ENCODE measurements at places on chromosomes 2 and 18.

- DNase-seq = no peak
Observed at GRCh38 chr2:57182916-57183315, 863.7 kb upstream of the VRK2 start.

DNA sequence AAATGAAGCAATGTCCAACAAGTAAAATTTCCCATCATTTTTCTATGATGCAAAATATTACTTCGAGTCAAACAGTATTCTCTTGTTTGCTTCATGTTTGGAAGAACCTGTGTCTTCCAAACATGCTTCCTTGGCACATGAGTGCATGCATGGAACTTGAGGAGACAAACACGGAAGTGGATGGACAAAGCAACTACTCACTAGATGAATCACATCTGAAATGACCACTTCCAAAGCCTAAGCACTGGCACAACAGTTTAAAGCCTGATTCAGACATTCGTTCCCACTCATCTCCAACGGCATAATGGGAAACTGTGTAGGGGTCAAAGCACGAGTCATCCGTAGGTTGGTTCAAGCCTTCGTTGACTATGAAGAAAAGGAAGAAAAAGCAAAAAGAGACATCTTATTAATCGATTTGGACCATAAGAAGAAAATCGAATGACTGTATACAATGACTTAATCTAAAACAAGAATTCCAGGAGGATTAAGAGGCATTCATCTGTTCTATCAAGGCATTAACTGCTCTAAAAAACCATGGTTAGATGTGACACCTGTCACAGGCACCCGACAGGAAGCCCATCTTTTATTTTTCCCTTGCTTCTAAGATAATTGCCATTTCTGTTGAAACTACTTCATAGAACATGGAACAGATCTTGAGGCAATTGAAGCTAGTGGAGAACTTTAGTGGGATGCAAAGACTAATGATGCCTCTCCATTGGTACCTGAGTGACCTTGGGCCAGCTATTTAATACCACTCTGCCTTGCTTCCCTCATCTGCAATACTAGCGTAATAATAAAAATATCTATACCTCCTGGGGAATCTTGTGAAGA lies 56.0 kb downstream of the ATIC start:
- no peak for DNase-seq

DNA sequence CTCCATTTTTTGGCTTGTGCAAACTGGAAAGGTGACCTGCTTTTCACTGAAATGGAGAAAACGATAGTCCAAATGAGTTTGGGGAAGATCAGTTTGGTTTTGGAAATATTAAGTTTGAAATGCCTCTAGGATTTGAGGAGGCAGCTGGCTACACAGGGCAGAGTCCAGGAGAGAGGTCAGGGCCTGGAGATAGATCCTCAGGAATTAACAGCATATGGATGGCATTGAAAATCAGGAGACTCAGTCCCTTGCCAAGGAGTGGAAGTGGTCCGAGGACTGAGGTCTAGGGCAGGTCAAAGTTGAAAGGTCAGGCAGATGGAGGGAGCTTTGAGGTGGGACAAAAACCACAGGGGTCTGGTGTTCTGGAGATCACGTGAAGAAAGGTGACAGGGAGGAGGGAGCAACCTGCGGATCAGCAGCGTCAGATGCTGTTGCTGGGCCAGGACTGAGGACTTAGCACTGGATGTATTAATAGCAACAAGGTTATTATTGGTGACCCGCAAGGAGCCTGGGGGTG lies 83.7 kb downstream of the EIF2AK3 start:
- no peak for DNase-seq

DNA sequence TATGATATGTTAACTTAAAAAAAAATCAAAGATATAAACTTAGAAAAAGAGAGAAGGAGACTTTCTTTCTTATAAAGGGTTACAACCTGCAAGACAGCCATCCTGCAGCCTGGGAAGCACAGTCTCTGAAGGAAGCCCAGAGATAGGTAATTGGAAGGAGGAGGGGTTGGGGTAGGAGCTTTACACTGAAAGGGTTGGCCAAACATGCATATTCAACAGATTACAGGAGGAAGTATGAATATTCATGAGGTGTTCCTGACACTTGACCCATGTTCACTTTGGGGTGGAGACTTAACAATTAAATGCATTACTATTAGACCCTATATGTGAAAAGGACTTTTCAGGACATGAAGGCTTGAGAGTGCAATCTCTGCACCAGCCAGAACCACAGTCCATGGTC lies 71.7 kb upstream of the CDH2 start:
- no peak for DNase-seq

- DNase-seq = no peak
Observed at GRCh38 chr2:166436189-166436588, 57.9 kb downstream of the SCN7A start.

- no peak for DNase-seq
Observed at GRCh38 chr2:60447943-60448342, 105.5 kb downstream of the BCL11A start.

DNA sequence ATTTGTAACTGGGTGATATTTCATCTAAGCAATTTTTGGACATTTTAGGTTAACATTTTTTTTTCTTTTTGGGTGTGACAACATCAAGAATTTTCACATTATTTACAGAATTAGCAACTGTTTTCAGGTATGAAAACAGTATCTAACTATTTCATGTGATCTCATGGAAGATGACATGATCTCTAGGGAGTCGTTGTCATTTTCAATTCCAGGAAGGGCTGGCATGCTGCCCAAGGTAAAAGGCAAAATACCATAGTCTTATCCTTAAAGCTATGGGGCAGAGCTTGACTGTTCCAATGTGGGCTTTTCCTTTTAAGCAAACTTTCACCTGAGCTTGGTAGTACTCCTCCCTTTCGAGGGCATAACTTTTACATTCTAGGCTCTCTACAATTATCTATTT lies 443.7 kb downstream of the DSEL start:
- no peak for DNase-seq

GRCh38 chr2:162926501-162926900 lies 87.9 kb upstream of the KCNH7 start:
- peak; percentile 42 for DNase-seq

DNA sequence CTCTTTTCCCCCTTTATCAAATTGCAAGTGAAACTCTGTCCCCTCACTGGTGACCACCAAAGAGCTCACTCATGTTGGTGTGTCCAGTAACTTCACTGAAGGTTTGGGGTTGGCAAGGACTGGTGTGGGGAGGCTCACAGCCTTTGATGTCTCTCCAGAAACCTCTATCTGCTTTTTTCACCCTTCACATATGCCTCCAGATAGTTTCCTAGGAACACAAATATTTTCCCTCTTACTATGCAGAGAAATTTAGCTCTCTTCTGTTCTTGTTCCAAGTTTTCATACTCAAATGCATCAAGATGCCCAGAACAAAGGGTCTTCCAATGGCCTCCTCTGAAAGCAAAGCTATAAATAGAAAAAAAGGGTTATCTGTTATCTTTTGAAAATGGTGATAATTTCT lies 20.7 kb downstream of the DTNA start:
- no peak for DNase-seq

- DNase-seq = no peak
Observed at GRCh38 chr2:234666911-234667310, 170.0 kb upstream of the ARL4C start.

DNA sequence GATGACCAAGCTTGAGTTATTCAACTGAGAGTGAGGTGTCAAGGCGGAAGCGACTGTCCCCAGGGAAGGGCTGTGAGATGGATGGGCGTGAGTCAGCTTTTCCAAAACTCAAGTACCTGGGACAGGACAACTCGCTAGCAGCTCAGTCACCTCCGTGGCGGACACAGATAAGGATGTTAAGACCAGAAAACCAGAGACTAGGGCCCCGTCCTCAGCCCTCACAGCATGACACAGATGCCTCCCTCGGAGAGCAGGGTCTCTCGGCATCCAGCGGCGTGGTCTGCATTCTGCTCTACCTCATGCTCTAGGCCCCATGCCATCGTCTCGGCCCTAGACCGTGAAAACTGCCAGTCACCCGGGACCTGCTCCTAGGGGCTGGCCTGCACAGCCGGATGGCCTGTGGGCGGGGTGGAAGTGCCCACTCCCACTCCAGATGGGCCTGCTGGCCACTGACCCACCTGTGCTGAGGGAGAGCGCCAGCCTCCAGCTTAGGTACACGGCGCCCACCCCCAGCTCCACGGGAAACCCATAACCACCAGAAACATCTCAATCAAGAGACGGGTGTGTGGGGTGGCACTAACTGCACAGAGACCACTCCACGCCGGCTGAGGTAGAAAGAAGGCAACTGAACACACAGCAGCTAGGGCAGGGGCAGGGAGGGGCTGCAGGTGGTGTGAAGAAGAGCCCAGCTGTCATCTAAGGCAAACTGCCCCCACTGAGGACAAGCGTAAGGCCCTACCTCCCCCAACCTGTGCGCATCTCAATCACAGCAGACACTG lies 39.8 kb downstream of the ANO7 start:
- DNase-seq = no peak

DNA sequence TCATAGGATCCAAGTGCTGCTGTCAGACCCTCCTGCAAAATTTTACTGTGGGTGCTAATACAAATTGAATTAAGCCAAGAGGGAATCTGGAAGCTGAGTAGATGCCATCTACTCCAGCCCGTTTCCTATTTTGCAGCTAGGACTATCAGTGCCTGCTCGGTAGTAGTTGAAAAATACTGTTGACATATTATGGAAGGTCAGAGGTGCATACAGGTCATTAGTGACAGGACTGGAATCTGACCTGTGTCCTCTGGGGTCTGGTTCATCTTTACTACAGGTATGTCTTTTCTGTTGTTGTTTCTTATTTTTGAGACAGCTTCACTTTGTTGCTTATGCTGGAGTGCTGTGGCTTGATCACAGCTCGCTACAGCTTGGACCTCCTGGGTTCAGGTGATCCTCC lies 58.8 kb downstream of the MAP4K4 start:
- no peak for DNase-seq

DNA sequence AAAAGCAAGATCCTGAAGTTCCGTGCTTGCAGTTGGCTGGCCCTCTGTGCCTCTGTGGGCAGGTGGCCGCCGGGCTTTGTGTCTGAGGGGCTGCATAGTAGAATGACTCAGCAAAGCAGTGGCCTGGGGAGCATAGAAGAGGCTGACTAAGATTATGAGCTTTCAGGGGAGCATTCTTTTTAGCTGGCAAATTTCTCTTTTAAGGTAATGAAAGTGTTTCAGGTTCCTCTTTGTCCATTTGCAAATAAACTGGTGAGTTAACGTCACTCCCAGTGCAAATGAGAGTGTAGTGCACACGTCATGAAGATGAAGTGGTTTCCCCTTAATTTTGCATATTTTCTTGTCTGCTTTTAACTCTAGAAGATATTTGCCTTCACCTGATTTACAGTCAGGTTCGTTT lies 98.6 kb downstream of the BCL2L11 start:
- no peak for DNase-seq

GRCh38 chr2:98472132-98472650 lies 27.5 kb downstream of the INPP4A start:
- no peak for DNase-seq

DNA sequence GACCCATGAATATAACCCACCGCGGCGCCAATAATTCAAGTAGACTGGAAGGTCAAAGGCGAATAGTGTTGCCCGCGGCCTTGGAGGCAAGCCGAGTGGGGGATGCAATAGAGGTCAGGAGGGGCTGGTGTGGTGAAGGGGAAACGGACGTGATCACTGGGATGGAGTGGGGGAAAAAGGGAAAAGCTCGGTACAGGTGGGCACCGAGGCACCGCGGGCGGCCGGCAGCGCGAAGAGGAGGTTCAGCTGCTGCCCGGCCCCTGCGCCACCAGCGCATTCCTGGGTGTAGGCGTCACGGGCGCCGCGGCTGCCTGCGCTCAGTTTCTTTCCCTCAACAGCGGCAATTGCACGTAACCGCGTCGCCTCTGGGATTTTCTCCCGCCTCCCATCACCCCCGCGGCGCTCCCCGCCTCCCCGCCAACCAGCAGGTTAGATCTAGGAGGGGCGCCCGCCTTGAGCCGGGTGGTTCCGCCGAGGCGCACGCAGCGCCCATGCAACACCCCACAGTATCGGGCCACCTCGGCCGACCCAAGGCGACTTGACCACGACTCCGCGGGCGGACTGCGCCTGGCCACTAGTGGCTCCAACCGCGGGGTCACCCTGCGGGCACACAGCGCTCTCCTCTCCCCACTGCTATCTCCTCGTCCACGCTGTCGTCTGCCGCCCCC lies 1.5 kb downstream of the RND3 start:
- DNase-seq = peak; percentile 71

GRCh38 chr2:9258501-9258900 lies 51.9 kb downstream of the ASAP2 start:
- DNase-seq = no peak

DNA sequence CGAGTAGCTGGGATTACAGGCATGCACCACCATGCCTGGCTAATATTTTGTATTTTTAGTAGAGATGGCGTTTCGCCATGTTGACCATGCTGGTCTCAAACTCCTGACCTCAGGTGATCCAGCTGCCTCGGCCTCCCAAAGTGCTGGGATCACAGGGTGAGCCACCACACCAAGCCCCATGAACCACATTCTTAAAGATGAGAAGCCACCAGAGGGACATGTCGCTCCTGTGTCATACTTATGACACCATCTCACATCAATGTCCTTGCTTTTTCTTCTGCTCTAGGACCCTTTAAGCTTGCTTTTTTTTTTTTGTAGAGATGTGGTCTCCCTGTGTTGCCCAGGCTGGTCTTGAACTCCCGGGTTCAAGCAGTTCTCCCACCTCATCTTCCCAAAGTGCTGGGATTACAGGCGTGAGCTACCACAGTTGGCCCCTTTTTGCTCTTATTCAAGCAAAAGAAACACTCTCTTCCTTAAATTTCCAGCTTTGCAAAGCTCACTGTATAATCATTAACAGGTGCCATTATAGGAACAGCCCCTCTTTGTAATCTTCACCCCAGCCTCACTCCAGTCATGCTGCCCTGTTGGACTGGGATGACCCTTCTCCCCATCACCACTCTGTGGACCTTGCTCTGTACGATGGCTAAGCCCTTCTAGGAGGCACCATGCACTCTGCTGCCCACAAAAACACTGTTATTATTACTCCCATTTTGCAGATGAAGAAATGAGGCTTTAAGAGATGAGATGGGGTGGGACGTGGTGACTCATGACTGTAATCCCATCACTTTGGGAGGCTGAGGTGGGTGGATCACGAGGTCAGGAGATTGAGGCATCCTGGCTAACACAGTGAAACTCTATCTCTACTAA lies 10.8 kb upstream of the KCNG3 start:
- DNase-seq = no peak

GRCh38 chr2:36594849-36595248 lies 3.1 kb downstream of the FEZ2 start:
- DNase-seq = no peak

- no peak for DNase-seq
Observed at GRCh38 chr2:145464866-145465265, 944.9 kb upstream of the ZEB2 start.

- DNase-seq = no peak
Observed at GRCh38 chr2:164928101-164928673, 27.1 kb downstream of the SLC38A11 start.

DNA sequence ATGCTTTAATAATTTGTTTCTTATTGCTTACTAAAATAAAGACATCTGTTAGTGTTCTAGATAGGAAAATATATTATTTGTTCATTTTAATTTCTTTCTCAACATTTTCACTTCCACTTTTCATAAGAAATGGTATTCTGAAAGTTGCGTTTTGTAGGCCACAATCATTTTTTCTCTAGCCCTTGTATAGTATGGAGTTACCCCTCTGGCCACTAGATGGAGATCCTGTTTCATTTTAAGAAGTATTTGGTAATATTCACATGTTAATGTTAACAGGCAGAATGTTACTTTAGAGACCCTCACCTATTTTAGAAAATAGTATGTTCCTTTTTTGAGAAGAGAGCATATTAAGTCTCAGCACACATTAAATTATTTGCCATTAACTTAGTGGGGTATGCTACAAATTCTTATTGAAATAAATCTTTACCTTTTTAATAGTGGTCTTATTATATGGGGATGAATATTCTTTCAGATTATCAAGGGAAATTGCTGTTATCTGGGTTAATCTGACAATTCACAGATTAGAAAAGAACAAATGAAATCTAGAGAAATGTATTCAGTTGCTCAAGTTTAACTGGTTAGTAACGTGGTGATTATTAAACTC lies 73.9 kb upstream of the TTC27 start:
- no peak for DNase-seq

Data from PC-9 (cell line).